ENCODE measurements at places on chromosomes 2 and 18.

DNA sequence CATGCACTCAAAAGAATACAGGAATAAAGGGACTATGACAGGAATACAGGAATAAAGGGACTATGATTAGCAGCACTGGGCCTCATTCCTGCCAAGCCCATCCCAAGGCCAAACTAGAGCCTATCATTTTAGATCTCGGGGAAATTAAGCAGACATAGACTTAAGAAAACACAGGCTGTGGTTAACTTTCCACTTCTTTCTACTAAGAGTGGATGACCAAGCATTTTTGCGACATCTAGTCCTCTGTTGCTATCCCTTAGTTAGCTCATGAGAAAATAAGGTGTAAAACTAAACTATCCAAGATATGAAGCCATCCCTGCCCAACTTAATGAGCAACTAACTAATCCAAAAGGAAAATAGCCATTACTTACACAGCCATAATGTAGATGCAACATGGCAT lies 5.9 kb downstream of the LYPD1 start:
- no peak for DNase-seq

DNA sequence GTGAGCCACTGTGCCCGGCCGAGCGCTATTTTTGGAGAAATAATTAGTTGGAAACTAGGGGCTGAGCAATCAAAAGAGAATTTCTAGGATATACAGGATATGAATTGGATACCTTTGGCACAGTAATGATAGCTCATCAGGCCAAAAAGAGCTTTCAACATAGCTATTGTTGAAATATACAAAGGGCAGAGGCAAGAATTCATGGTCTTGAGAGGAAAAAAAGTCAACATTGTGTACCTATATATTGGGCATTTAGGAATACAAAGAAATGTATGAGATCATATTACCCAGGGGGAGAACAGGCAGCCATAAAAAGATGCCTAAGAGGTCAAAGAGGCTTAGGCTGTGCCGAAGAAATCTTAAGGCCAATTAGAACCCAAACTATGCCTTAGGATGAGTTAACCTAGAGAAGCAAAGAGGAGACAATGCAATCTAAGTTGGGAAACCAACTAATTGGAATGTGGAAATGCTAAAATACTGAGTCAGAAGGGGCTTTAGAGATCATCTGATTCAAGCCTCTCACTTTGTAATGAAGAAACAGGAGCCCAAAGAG lies 99.0 kb downstream of the RBBP8 start:
- no peak for DNase-seq

GRCh38 chr2:180523621-180524340 lies 456.6 kb upstream of the UBE2E3 start:
- no peak for DNase-seq

- no peak for DNase-seq
Observed at GRCh38 chr2:67729474-67729873, 332.3 kb downstream of the ETAA1 start.

DNA sequence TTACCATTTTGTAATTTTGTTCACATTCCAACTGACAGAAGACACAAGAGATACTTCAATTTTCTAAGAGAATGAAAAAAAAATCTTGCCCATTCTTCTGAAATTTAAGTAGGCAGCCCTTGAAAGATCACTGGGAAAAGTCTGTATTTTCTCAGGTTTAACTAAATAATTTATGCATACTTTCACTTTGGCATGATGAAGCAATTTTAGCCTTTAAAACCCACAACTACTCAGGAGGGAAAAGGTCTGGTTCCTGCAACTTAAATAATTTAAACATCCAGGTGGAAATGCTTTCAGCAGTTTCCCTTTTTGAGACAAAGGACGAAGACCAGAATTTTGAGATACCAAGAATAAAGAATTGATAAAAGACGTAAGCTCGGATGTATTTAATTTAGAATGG lies 61.4 kb downstream of the ZEB2 start:
- DNase-seq, result no peak

DNA sequence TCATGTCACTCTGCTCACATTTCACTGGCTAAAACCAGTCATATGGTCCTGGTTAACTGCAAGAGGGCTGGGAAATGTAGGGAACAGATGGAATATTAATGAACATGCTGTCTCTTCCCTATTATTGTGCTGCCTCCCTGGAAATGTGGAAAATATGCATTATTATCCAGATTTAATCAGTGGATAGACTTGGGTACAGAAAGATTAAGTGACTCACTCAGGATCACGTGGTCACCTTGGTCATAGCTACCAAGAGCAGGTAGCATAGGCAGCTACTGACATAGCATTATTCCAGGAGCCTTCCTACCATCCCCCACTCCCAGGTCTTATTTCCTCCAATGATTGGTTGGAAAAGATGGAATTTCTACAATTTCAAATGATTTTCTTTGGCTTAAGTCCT lies 141.1 kb downstream of the HRH4 start:
- DNase-seq, result no peak

GRCh38 chr18:6757931-6758330 lies 28.4 kb downstream of the ARHGAP28 start:
- no peak for DNase-seq

GRCh38 chr2:121617042-121617599 lies 32.1 kb downstream of the CLASP1 start:
- DNase-seq, result no peak

DNA sequence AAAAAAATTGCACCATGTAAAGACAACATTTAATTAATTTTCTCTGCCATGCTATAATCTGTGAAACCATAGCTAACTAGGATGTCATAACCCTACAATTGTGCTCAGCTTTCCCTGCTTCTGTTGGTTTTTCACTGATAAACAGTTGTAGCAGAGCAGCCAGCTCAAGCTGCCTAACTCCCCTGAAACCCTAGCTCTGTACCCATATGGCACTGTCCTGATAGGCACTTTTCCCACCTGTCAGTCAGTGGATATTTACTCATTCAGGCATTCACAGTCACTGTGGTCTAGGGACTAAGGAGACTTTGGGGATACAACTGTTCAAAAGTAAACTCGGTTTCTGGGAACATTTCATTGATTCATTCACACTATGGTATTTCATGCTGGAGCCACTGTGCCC lies 407.0 kb downstream of the DSEL start:
- DNase-seq, result no peak

DNA sequence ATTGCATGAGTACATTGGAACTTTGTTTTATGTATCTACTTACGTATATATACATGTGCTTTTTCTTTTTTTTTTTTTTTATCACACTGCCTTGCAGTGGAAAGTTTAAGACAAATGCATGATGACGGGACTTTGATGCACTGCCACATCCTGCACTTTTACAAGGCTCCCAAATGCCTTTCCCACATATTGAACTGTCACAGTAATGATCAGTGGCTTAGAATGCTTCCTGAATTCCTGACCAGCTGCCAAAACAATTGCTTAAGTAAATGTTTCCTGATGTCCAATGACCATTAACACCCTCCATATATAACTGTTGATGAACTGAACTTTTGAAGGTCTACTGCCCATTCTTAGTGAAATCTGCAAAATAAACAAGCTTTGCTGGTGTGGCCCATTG lies 60.2 kb downstream of the LYPD6B start:
- no peak for DNase-seq

GRCh38 chr18:21897811-21898210 lies 157.2 kb downstream of the MIB1 start:
- no peak for DNase-seq

DNA sequence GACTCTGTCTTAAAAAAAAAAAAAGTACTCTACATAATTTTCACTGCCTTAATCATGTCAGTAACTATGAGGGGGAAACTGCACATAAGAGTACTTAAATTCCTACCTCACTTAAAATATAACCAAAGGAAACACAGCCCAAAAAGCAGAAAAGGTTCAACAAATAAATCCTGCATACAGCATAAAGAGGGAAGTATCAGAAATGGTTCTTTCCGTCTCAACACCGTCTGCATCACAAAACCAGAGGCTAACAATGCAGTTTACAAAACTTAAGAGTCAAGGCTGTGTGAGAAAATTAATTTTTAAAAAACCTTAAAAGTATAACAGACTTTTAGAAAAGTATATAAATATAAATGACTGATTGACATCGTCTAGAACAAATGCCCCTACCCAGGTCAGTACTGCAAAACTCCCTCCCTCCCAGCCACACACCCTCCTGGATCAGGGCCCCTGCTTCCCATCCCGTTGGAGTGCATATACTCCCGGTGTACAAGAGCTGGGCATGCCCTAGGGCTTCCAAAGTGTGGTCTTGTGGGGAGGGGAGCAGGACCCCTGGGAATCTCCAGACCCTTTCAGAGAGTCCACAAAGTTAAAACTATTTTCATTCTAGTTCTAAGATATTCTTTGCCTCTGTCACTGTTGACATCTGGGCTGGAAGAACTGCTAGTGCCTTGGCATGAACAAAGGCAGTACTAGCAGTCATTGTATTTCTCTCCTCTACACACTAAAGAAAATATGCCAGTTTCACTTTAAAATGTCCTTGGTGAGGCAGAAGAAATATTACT lies 67.0 kb upstream of the SERTAD2 start:
- no peak for DNase-seq

- DNase-seq, result no peak
Observed at GRCh38 chr18:24975496-24976372, 376.2 kb downstream of the ZNF521 start.

DNA sequence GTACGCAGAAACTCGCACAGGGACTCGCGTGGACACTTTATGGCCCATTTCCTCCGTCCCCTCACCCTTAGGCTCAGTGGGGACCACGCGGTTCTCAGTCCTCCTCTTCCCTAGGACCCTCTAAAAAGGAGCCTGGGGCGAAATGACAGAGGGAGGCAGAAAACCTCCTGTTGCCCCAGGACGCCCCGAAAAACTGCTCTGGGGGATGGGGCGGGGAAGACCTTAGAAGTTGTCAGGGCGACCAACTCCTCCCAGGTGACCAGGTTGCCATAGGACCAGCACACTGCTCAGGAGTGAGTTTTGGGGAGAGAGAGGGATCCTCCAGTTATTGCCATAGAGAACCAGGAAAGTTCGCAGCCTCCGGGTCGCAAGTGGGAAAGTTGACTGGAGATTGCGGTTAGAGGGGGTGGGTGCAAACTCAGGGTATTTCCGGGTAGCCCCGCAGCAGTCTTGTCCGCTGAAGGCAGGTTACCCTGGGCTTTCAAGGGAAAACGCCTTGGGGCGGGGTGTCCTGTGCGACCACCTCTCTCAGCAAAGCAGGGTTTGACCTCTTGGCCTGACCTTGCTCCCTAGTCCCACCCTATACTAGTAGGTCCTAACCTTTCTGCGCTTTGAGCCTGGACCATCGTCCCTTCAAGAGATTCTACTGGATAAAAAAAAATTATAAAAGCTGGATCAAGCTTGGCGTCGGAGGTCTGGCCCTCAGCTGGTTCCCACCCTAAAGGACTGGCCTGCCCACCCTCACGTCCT lies 7.8 kb upstream of the PAX3 start:
- DNase-seq, result no peak

GRCh38 chr2:2184549-2185249 lies 146.4 kb downstream of the MYT1L start:
- DNase-seq, result no peak

DNA sequence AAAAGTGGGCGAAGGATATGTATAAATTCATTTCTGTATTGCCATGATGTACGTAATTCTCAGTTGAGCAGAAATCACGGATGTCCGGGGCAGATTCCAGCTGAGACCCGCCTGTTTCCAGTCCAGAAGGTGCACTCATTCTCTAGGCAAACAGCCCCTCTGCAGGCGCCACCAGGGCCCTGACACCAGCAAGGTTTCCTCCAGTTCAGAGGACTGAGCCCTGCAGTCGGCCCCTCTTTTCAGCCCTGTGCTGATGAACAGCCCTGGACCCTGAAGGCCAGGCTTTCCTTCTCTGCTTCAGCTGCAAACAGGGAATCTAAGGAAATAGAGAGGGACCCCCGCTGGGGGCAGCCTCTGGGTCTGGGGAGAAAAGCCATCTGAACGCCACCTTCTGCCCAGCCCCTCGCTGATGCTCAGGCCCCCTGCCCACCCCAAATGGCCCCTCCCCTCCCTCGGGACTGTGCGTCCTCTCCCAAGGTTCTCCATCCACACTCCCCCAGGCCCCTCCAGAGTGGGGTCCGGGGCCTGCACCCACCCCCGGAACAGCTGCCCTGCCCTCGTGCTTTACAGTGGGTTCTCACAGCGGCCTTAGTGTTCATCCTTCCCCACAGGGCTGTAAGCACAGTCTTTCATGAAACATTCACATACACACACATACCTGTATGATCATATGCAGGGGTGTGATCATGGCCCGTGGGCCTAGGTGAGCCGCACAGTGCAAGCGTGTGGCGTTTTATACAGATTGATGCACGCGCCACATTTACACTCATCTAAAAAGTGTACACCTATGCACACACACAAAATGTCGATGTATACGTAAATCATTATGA lies 12.1 kb downstream of the COPS9 start:
- DNase-seq, result no peak

DNA sequence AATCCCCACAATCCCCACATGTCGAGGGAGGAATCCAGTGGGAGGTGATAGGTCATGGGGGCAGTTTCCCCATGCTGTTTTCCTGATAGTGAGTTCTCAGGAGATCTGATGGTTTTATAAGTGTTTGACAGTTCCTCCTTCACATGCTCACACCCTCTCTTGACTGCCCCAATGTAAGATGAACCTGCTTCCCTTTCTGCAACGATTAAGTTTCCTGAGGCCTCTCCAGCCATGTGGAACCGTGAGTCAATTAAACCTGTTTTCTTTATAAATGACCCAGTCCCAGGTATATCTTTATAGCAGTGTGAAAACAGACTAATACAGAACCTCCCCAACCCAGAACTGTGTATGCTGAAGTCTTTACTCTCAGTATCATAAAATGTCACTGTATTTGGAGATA lies 289.5 kb upstream of the MMADHC start:
- DNase-seq, result no peak

DNA sequence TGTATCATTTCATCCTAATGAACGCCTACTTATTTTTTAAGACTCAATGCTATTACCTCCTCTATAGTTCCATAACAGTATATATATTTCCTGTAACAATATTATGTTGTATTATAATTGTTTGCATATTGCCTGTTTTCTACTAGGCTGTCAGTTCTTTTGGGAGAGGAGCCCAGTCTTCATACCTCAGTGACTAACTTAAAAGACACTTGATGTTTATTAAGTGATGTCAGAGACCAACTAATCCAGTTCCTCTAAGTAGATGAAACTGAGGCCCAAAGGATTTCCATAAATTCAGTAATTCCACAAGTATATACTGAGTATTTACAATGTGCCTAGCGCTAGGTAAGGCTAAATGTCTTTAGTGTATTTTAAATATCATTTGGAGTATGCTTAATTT lies 48.9 kb upstream of the AAK1 start:
- DNase-seq, result no peak

DNA sequence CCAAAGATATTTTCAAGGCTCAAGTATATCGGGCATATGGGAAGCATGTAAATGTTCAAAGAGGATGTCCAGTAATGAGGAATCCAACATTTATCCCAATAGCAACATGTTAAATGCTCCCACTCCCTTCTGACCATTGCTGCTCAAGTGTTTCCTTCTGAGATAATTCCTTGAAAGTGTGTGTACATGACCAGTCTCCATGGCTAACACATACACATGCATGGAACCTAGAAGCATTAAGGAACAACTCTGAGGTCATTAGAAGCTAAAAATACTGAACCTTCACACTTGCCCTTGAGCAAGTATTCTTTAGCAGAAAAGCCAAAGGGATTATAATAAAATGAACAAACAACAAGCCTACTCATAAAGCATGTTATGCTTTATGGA lies 433.8 kb upstream of the TCF4 start:
- DNase-seq, result no peak

All from breast epithelium (tissue), 4 donors.